ENCODE measurements at places on chromosomes 16 and 17. TPM values are rescaled to one million over a fixed set of nuclear protein-coding genes. Genes with fewer than 3 reads are reported as not detected.
A peak's percentile ranks its signal among the peaks of the same experiment; 100 is the strongest.

GRCh38 chr16:17915791-17916190, 420.7 kb downstream of the NPIPA8 start:
- no peaks in the 10 kb centered on the region for H3K4me1 ChIP-seq
- H3K27me3 ChIP-seq = no peaks in the 10 kb centered on the region
- H3K27ac ChIP-seq = no peak overlapping the region
- H3K4me3 ChIP-seq = no peak overlapping the region
- no peaks in the 10 kb centered on the region for H3K36me3 ChIP-seq

DNA sequence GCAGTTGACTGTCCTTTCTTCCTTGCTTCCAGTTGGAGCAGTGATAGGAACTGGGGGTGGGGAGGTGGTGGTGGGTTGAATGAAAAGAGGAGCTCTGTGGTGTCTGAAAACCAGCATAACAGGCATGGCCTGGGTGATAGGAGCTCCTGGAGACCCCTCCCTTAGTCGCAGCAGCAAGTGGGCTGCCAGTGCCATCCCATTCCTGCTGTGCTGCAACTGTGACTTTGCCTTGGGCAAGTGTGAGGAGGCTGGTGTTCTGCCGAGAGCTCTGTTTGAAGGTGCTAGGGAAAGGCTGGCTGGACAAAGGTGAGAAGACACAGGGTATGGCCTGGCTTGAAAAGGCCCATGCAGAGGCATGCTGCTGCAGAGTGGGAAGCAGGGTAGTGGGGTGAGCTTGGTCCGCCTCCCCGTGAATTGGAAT, 2.7 kb upstream of the CDK5R1 start:
- no peak overlapping the region for H3K4me3 ChIP-seq
- DNase-seq = no peak
- H3K27me3 ChIP-seq = no peaks in the 10 kb centered on the region
- H3K27ac ChIP-seq = no peak overlapping the region
- H3K36me3 ChIP-seq = peaks cover 17% of the 10 kb centered on the region

Gene SLC47A1
- 0.29 TPM for polyA plus RNA-seq

- H3K27ac ChIP-seq = no peak overlapping the region
- H3K27me3 ChIP-seq = no peaks in the 10 kb centered on the region
- H3K4me3 ChIP-seq = no peak overlapping the region
- no peaks in the 10 kb centered on the region for H3K4me1 ChIP-seq
- DNase-seq = no peak
Measured at GRCh38 chr16:47865337-47865855, 290.4 kb downstream of the ABCC12 start.

DNA sequence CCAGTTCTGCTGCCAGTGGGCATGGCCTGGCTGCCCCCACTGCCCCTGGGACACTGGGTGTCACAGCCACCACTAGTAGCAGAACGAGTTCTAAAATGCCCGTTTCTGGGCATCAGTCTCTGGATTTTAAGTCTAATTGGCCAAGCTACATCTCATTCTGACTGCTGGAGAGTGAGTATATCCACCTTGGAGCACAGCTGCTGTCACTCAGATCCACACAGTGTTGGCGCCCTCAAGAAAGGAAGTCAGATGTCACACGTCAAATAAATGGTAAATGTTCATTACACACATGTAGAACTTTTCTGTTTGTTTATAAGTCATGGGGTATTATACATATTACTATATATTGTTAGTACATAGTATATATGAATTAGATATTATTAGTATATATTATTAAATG, 19.4 kb downstream of the GNGT2 start:
- no peaks in the 10 kb centered on the region for H3K27me3 ChIP-seq
- no peak overlapping the region for H3K4me3 ChIP-seq
- H3K4me1 ChIP-seq = peaks cover 4% of the 10 kb centered on the region
- DNase-seq = no peak

- H3K4me3 ChIP-seq = no peak overlapping the region
- peaks cover 9% of the 10 kb centered on the region for H3K4me1 ChIP-seq
- no peak overlapping the region for H3K27ac ChIP-seq
- H3K27me3 ChIP-seq = no peaks in the 10 kb centered on the region
- no peaks in the 10 kb centered on the region for H3K36me3 ChIP-seq
Measured at GRCh38 chr17:64236827-64237403, 26.1 kb downstream of the TEX2 start.

DNA sequence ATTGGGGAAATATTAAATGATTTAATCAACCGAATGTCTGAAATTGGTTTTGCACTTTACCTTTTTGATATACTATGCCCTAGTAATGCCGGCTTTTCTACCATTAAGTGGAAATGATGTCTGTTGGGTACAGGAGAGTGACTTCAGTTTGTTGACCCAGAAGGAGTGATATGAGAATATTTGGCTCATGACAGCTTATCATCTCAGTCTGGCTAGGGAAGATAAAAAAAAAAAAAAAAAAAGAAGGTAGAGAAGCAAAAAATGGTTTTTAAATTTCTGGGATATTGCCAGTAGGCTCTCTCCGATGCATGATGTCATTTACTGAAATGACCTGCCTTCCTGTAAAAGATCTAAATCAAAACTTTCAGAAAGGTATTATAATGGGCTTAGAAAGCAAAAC, 69.0 kb downstream of the CNTNAP4 start:
- H3K4me1 ChIP-seq = no peaks in the 10 kb centered on the region
- no peak for DNase-seq
- no peaks in the 10 kb centered on the region for H3K36me3 ChIP-seq
- no peaks in the 10 kb centered on the region for H3K27me3 ChIP-seq
- H3K27ac ChIP-seq = no peak overlapping the region

- no peak for DNase-seq
- H3K4me1 ChIP-seq = no peaks in the 10 kb centered on the region
- no peak overlapping the region for H3K27ac ChIP-seq
- H3K4me3 ChIP-seq = no peak overlapping the region
- H3K27me3 ChIP-seq = peaks cover 5% of the 10 kb centered on the region
- no peaks in the 10 kb centered on the region for H3K36me3 ChIP-seq
Measured at GRCh38 chr16:85168732-85169256, 56.5 kb upstream of the CIBAR2 start.

Gene KRTAP4-3
- not detected for polyA plus RNA-seq

DNA sequence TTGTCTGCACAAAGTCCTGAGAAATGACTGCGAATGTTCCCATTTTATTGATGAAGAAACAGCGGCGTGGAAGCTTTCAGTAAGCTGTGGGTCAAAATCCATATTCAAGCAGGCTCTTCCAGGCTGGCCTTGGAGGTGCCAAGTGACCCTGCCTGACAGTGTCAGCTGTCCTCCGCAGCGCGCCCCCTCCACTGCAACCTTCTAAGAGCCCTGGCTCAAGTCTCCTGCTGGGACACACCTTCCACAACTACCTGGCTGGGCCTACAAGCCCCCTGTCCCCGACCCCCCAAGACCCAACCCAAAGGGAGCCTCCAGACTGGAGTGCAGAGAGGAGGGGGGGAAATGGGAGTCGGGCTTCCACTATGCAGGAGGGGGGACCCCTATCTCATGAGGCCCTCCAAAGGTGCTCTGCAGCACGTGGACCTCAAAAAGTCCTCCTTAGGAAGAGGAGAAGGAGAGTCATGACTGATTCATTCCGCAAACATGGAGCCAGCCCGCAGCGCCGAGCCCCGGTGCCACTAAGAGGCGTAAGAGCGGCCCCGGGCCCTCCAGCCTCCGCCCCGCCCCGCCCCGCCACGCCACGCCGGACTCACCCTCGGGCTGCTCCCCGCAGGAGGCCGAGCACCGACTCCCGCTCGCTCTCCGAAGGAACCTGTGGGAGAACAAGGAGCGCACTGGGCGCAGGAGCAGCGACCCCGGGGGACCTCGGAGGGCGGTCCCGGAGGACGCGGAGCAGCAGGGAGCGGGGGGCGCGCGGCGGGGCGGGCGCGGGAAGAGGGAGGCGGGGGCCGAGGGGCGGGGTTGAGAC, 574 bp downstream of the MPP3 start:
- H3K27me3 ChIP-seq = peaks cover 13% of the 10 kb centered on the region
- H3K27ac ChIP-seq = no peak overlapping the region
- peak; percentile 3 for DNase-seq
- H3K4me1 ChIP-seq = peaks cover 8% of the 10 kb centered on the region
- no peaks in the 10 kb centered on the region for H3K36me3 ChIP-seq

Gene TAC4
- polyA plus RNA-seq = not detected

DNA sequence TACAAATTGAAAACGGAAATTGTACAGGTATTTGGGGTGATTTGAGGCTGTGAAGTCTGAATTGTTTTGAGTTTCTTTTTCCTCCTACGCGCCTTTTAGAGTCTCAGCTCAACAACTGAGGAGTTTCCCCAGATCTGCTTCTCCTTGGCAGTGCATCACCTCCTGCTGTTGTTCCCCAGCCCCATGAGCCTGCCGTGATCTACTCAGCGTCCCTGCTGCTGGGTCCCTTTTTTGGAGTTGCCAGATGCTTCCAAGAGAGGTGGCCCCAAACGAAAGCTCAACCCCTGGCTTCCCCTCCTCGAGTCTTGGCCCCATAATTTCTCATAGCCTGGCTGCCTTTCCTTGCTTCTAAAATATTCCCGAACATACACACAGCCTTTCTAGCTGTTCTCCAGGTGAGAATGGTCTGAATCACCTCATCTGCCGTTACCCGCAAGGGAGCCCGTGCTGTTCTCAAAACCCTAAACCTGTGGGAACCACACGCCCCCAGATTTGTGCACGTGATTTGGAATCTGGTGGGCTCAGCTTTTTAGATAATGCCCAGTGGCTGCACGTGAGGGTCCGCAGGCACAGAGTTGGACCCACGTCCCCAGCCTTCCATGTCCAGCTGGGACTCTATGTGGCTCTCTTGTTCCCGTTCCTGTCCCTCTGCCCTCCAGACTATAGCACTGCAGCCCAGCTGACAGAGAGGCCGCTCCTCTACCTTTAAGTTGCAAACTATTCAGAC, 179.1 kb upstream of the CHMP6 start:
- H3K4me1 ChIP-seq = peaks cover 19% of the 10 kb centered on the region
- H3K4me3 ChIP-seq = no peak overlapping the region
- no peak overlapping the region for H3K27ac ChIP-seq

Gene CCL13
- polyA plus RNA-seq = not detected

Gene LRRC36
- polyA plus RNA-seq = not detected

- no peak overlapping the region for H3K27ac ChIP-seq
- H3K4me1 ChIP-seq = no peaks in the 10 kb centered on the region
- H3K36me3 ChIP-seq = no peaks in the 10 kb centered on the region
Measured at GRCh38 chr17:6476810-6477179, 32.5 kb downstream of the PIMREG start.

Gene C16orf89
- not detected for polyA plus RNA-seq

- no peak for DNase-seq
- H3K27me3 ChIP-seq = peaks cover 3% of the 10 kb centered on the region
- H3K4me1 ChIP-seq = peaks cover 12% of the 10 kb centered on the region
Measured at GRCh38 chr17:68498479-68499326, 13.5 kb upstream of the PRKAR1A start.

DNA sequence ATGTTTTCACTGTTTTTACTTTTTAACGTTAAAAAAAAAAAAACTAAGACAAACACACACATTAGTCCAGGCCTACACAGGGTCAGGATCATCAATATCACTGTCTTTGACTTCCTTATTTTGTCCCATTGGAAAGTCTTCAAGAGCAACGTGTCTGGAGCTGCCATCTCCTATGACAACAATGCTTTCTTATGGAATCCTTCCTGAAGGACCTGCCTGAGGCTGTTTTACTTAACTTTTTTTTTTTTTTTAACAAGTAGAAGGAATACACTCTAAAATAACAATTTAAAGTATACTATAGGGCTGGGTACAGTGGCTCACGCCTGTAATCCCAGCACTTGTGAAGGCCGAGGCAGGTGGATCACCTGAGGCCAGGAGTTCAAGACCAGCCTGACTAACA, 71.8 kb upstream of the BCAR1 start:
- H3K27ac ChIP-seq = no peak overlapping the region
- H3K36me3 ChIP-seq = no peaks in the 10 kb centered on the region
- no peak for DNase-seq
- no peak overlapping the region for H3K4me3 ChIP-seq
- no peaks in the 10 kb centered on the region for H3K27me3 ChIP-seq

DNA sequence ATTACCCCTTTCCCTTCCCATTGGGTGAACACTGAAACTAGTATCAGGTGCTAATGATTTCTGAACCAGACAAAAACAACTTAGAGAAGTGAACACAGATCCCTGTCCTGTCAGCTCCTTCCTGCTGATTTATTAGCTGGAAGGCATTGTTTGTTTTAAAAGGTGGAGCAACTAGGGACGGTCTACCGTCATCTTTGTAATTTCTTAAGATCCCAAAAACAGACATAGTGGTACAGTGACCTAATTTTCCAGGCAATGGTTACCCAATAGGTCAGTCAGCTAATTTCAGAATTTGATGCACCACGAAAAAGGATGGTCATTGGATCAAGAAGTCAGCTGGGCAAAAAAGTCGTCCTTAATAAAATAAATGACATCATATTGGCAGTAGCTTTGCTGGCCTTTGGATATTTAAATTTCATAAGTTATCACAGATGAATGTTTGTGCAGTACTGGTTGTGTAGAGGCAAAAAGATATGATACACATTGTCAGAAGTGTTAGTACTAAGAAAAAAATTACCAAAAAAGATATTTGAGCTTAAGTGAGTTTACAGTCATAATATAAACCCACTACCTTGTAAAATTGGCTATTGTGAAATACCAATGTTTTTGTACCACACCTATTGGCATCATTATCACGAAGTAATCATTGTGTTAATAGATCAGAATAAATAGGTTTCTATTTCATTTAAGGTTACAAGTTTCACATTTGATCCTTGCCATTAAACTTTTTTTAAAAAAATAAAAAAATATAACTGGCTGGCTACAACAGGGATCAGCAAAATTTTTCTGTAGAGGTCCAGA, 27.2 kb upstream of the KCNJ16 start:
- H3K27ac ChIP-seq = no peak overlapping the region
- no peaks in the 10 kb centered on the region for H3K4me1 ChIP-seq
- no peak for DNase-seq
- H3K4me3 ChIP-seq = no peak overlapping the region
- H3K27me3 ChIP-seq = no peaks in the 10 kb centered on the region

Gene CDRT15
- not detected for polyA plus RNA-seq

GRCh38 chr17:13835151-13835550, 233.4 kb upstream of the HS3ST3A1 start:
- no peak for DNase-seq
- H3K4me3 ChIP-seq = no peak overlapping the region
- H3K4me1 ChIP-seq = no peaks in the 10 kb centered on the region
- no peaks in the 10 kb centered on the region for H3K27me3 ChIP-seq

Gene NUDT16L1
- polyA plus RNA-seq = 89.2 TPM

- peaks cover 10% of the 10 kb centered on the region for H3K4me1 ChIP-seq
- H3K4me3 ChIP-seq = no peak overlapping the region
- no peaks in the 10 kb centered on the region for H3K27me3 ChIP-seq
- no peak for DNase-seq
- no peaks in the 10 kb centered on the region for H3K36me3 ChIP-seq
- no peak overlapping the region for H3K27ac ChIP-seq
Measured at GRCh38 chr17:57527221-57528057, 217.7 kb downstream of the CCDC182 start.

Gene RNF135
- 9.2 TPM for polyA plus RNA-seq

Measured in CD8-positive, alpha-beta memory T cell (primary cell).